ENCODE measurements at places on chromosomes 7 and 10.

GRCh38 chr10:100319707-100320402 is 10.2 kb downstream of the PKD2L1 start:
- DNase-seq: no peak

- DNase-seq: no peak
Observed at GRCh38 chr10:14774214-14774580, 500 bp downstream of the FAM107B start.

GRCh38 chr7:83532219-83532618 is 116.7 kb downstream of the SEMA3E start:
- no peak for DNase-seq

DNA sequence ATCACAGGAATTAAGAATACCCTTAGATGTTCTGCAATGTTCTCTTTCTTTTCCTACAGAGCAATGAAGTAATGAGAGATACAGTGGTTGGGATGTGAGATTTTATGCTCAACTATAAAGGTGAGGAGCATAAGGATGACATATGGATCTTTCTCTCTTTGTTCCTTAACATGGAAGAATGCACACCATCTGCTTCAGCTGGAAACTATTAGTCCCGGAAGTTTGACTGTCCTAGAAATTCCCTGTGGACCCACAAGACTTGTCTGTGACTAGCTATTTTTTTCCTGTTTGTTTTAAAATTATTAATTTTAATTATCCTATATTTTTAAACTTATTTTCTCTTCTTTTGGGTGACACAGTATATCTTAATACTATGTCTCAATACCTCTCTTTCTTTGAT is 80.2 kb downstream of the DKK1 start:
- no peak for DNase-seq

- no peak for DNase-seq
Observed at GRCh38 chr10:44936314-44936975, 23.2 kb upstream of the RASSF4 start.

DNA sequence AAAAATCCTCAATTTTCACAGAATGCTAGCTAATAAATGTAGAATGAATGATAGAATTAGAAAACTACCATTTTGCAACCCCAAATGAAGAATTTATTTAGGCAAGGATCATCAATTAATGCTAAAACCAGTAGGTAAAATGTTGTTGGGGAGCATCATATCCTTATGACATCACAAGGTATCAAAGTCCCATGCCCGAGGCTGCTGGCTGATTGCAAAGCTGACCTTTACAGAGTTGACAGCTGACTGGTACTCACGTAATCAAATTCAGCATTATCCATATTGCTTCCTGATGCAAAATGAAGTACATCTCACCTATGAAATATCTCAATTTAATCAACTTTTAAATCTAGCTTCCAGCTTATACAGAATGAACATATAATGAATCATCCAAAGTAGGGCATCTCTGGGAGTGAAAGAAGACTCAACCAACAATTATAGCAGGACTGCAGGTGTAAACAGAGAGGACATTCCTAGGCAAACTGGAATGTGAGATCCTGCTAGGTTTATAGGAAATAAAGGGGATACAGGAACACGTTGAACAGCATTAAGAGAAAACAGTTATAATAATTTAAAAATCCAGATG is 10.2 kb upstream of the BLNK start:
- DNase-seq: no peak

- no peak for DNase-seq
Observed at GRCh38 chr7:30470771-30471170, 7.8 kb downstream of the NOD1 start.

DNA sequence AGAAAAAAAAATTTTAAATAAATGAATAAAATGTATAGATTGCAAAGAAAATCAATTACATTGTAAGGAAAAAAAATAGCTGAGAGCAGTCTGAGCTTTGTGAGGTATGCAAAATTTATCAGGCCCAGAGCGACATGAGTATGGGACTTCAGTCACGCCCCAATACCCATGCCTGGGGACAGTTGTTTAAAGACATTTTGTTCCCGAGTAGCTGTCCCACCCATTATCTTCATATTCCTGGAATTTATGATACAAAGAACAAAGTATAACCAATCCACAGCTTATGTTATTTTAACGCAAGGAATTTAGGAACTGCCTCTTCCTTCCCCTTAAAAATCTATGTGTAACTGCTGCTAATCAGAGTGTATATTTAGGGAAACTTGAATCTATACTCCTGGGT is 1.6 kb upstream of the PON2 start:
- no peak for DNase-seq

DNA sequence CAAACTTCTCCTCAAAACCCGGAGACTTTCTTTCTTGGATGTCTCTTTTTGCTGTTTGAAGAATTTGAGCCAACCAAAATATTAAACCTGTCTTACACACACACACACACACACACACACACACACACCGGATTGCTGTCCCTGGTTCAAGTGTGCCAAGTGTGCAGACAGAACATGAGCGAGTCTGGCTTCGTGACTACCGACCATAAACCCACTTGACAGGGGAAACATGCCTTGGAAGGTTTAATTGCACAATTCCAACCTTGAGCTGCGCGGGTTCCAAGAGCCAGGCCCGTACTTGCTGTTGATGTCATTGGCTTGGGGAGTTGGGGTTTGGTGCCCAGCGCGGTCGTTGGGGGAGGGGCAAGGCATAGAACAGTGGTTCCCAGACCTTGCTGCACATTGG is 1.7 kb downstream of the EGFR start:
- DNase-seq: no peak

DNA sequence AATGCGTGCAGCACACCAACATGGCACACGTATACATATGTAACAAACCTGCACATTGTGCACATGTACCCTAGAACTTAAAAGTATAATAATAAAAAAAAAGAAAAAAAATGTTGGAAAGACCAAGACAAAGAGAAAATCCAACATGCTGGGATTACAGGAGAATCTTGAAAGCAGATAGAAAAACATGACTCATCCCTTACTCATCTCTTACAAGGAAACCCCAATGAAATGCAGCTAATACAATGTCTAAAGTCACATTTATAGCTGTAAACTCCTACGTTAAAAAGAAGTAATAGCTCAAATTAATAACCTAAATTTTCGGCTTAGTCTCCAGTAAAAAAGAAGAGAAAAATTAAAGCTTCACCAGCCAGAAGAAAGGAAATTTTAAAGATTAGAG is 47.5 kb upstream of the DGKB start:
- no peak for DNase-seq

DNA sequence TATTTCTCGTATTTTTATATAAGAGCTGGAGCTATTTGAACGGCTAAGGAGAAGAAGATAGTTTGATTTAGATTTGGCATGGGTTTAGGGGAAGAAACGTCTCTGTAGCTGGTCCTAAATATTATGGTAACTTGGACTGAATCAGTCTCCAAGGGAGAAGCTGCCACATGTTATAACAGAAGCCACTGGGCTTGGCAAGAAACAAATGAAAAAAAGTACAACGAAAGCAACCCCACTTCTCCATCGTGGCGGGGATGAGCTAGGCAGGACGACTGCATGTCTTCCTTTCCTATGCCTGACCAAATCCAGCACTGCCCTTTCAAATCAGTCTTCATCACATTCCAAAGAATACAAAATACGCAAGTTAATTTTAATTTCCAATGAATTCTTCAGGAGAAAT is 196.7 kb upstream of the KLF14 start:
- no peak for DNase-seq

- DNase-seq: no peak
Observed at GRCh38 chr10:47042199-47042473, 130.9 kb downstream of the PTPN20 start.

DNA sequence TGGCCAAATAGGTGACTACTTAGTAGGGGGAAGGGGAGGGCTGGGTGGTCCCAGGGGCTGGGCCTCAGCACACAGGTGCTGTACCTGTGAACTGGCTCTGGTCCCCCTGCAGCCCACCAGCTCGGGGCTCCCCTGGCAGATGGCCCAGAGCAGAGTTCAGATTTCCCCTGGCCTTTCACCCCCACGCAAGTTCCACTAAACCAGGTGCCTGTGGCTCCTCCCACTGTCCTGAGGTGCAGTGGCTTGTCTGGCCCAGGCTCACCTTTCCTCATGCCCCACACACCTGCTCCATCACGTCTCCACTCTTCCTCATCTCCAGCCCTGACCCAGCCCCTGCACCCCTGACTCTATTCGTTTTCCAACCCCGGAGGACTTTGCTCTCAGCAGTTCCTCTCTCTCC is 47.3 kb upstream of the OPALIN start:
- DNase-seq: no peak

DNA sequence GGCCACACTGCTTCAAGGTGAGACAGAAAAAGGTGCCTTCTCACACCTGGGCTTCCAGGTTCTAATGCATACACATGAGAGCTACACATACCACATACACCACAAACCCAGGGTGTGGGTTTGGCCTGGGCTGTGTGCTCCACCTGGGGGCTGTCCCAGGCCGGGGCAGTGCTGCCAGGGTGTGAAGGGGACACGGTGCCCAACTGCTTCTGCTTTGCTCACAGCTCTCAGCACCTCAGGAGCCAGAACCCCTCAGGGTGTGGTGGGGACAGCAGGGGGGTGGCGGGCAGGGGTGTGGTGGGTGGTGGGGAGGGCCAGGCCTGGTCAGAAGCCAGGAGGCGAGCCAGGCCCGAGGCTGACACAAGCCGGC is 51.1 kb downstream of the TMEM209 start:
- DNase-seq: peak; percentile 47

- DNase-seq: no peak
Observed at GRCh38 chr7:82382276-82382675, 61.3 kb downstream of the CACNA2D1 start.

- DNase-seq: no peak
Observed at GRCh38 chr7:151003572-151003971, 12.8 kb downstream of the NOS3 start.

DNA sequence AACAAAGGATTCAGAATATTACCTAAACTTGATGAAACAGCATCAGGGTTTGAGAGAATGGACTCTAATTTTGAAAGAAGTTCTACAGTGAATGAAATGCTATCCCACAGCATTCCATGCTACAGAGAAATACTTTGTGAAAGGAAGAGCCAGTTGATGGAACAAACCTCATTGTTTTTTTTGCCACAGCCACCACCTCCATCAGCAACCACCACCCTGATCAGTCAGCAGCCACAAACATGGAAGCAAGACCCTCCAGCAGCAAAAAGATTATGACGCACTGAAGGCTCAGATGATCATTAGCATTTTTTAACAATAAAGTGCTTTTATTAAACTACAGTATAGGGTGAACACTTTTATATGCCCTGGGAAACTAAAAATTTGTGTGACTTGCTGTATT is 98.7 kb downstream of the LRRC4 start:
- no peak for DNase-seq

DNA sequence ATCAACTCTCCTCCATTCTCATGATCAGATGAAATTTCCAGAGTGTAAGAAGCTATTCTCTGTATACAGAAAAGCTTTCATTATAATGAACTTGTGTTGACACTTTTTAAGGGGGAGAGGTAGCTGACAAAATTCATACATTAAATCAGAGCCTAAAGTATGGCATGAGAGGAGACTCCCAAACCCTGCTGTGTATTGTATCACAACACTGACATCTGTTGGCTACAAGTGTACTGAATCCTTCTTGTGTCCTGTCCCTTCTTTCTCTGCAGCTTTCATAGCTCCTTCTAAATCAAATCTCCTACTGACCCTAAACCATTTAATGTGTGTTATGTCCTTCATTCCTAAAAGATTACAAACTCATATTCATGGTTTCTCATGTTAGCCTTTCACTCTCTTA is 70.9 kb downstream of the GCC1 start:
- DNase-seq: peak; percentile 39

- no peak for DNase-seq
Observed at GRCh38 chr7:17915168-17915567, 25.1 kb downstream of the SNX13 start.

GRCh38 chr7:131538071-131538812 is 18.2 kb downstream of the PODXL start:
- peak; percentile 99 for DNase-seq

- DNase-seq: no peak
Observed at GRCh38 chr10:43255634-43256431, 11.0 kb downstream of the RASGEF1A start.
